ENCODE measurements at places on chromosomes 12 and 14.

DNA sequence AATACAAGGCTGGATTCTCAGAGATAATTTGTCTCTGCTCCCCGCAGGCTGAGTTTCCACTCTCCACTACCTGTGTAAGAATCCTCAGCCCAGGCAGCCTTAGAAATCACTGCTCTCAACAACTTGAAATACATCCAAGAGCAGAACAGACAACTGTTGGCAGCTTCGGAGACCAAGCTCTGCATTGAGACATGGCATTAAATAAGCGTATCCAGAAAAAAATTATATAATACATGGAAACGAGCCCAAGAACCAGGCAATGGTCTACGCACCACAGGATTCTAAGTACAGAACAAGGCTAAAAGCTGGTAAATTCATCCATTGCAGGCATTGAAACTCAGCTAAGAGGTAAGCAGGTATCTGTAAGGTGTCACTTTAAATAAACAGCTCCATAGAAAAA, 165.5 kb upstream of the DIO3 start:
- no peak for DNase-seq

DNA sequence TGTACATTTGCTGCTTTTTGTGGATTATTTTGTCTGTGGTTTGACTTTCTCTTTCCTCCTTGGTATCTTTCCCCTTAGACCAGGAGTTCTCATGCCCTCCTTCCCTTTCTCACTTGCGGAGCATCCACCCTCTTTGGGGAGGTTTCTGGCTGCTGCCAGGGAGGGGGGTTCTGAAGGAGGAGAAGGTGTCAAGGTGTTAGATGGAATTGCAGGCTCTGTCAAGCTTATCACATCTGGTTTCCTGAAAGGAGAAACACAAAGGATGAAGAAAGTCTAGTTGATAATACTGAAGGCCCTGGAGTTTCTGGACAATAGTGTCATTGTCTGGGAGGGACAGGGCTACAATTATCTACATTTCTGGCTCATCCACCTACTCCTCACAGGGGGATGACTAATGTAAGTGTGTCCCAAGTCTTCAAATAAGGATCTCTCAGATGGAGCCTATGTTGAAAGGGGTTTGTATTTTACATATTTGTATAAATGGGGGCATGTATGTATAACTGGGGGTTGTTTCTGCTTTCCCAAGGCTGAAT, 217.3 kb upstream of the CCDC196 start:
- no peak for DNase-seq

- no peak for DNase-seq
These were observed 20.9 kb downstream of the RNASE9 start for GRCh38 chr14:20539906-20540305.

DNA sequence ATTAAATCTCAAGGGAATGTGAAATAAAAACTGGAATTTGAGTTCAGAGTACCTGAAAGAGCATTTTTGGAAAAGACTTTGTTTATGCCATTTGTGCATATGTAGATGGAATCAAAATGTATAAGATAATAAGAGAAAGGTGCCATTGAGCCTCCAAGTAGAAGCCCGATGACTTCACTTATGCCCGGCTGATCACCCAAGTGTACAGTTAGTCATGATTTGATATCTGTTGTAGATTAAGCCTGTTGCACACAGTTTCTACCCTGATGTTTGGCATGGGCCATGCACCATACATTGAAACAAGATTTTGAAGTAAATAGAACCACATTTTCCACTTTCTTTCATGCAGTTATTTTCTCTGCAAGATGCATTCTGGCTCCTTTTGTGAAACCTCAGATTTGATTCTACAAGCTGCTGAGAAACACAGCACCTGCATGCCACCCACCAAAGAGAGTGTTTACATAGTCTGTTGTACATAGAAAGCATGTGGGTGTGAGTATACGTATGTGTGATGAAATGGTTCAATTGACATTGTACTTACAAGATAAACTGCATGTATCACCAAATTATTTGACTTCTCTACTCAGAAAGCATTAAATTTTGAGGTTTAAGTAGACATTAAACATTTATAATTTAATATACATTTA, 772.5 kb downstream of the DIO2 start:
- DNase-seq, result no peak

DNA sequence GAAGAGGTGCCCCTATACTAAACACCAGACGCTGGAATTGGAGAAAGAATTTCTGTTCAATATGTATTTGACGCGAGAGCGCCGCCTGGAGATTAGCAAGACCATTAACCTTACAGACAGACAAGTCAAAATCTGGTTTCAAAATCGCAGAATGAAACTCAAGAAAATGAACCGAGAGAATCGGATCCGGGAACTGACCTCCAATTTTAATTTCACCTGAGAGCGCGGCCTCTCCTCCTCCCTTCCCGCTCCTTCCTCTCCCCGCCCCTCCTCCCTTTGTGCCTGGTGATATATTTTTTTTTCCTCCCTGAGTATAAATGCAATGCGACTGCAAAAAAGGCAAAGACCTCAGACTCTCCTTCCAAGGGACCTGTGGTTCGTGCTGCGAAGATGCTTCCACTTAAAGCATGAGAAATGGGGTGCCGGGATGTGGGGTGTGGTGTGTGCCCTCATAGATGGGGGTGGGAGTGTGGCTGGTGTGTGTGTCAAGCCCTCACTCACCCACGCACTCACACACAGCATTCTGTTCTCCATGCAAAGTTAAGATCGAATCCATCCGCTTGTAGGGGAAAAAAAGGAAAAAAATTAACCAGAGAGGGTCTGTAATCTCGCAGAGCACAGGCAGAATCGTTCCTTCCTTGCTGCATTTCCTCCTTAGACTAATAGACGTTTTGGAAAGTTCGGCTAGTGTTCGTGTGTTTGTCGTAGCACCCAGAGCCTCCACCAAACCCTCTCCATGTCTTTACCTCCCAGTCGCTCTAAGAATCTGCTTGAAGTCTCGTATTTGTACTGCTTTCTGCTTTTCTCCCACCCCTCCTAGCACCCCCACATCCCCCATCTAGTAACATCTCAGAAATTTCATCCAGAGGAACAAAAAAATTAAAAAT, 4.5 kb downstream of the HOXC10 start:
- DNase-seq, result peak; percentile 94

DNA sequence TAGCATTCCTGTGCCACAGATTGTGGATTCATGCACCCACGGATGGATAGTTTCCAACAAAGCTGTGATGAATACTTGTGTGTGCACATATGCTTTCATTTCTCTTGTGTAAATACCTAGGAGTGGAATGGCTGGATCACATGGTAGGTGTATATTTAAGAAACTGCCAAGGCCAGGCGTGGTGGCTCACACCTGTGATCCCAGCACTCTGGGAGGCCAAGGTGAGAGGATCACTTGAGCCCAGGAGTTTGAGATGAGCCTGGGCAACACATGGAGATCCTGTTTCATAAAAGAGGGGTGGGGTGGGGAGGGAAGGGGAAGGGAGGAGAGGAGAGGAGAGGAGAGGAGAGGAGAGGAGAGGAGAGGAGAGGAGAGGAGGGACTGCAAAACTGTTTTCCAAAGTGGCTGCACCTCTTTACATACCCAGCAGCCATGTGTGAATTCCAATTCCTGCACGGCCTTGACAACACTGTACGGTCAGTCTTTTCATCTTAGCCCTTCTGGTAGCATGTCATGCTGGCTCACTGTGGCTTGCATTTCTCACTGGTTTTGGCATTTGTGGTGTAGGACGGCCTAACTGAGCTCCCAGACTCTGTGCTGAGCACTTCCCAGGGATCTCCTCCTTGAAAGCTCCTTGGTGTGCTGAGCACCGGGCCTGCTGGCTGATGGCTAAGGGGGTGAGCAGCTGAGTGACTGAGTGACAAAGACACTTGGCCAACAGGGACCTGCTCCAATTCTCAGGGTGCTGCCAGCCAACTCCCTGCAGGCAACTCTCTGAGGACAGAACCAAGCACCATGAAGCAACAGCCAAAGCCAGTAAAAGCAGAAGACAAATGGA, 27.9 kb downstream of the SYNE3 start:
- no peak for DNase-seq

GRCh38 chr12:123488539-123489230, 30.7 kb downstream of the SNRNP35 start:
- DNase-seq, result no peak

DNA sequence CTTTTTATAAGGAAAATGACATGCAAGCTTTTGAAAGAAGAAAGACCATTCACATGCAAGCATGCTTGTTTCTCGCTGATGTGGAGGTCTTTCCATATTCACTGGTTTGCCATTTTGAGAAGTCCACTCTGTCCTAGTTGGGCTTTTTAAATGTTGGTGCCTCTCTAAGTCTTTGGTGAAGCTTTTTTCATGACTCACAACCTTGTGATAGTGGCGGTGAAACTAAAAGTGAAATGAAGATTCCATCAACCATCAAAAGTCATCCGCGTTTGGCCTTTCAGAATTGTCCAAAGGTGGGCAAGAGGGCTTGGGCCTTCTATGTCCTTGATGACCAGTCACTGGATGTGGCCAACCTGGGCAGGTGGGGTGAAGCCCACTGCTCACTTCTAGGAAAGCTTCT, 4.3 kb downstream of the LRRC74A start:
- no peak for DNase-seq

DNA sequence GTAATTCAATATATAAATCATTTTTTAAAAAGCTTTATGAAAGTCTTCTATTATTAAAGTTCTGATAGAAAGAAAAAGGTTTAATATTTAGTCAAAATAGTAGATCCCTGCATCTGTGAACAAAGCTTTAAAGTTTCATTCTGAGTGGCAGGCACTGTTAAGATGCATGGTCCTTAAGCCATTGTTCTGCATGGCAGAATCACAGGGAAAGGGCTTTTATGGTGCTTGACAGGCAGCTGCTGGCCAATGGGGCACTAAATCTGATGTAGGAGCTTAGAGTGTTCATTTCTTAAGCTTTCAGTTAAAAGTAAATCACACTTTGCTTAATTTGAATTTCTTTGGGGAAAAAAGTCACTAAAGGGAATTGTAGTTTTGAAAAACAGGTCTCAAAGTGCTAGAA, 148.2 kb downstream of the PLEKHA5 start:
- DNase-seq, result no peak

GRCh38 chr12:24889411-24889810, 59.5 kb downstream of the BCAT1 start:
- no peak for DNase-seq

- no peak for DNase-seq
These were observed 12.3 kb upstream of the KRT73 start for GRCh38 chr12:52630599-52631200.

- no peak for DNase-seq
These were observed 2.1 kb downstream of the RNASE13 start for GRCh38 chr14:21032326-21033132.

GRCh38 chr12:111174251-111174960, 194.5 kb downstream of the PHETA1 start:
- DNase-seq, result peak; percentile 43

GRCh38 chr12:116599285-116600136, 40.3 kb downstream of the MAP1LC3B2 start:
- DNase-seq, result peak; percentile 83

DNA sequence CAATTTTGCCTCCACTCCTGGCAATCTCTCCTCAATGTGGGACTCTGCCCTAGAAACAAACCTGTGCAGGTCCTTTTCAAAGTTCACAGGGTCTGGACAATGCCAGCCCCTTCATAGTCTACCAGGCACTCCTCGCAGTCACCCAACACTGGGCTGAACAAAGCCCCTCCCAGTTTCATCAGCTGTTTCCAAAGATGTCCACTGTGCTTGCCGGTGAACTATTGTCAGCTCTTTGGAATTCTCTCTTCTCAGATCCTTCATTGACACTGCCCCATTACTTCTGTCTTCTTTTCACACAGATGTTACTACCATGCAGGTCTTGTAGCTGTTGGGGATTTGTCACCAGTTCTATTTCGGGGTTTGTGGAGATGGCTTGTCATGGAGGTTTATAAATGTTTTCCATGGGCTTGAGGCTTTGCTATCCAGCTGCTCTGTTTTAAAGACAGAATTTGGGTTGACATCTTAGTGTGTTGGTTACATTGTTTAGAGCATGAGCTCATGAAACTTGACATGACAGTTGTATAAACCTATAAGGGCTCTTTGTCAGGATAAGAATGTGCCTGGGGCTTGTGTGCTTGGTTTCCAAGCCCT, 77.3 kb upstream of the DHRS4 start:
- no peak for DNase-seq

- peak; percentile 77 for DNase-seq
These were observed at the start of gene GCN1 for GRCh38 chr12:120194534-120195395. Gene GCN1 (minus strand): TSS chr12:120194715. CDS start chr12:120194697, 18 bp downstream.

- no peak for DNase-seq
These were observed 452.4 kb downstream of the RAD51B start for GRCh38 chr14:68271913-68272391.

- no peak for DNase-seq
These were observed 60.2 kb downstream of the LGR5 start for GRCh38 chr12:71499834-71500233.

DNA sequence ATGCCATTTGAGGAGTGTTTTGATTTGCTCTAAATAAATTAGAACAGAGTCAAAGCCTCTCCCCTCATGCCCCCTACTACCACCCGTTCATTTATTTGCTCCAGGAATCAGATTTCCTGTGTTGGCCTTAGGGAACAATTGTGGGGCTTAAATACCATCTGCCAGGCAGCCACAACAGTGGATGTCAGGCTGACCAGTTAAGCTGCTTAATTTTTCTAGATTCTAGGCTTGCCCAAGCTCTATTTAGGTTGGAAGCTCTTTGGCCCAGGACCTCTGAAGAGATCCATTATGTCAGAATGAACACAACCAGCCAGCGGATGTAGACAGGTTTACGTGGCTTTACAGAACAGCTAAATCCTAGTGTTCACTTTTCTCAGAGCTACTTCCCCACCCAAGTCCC, 1.0 kb upstream of the TIMELESS start:
- DNase-seq, result no peak

GRCh38 chr14:67166450-67166853, 22.8 kb upstream of the GARIN2 start:
- peak; percentile 68 for DNase-seq

- DNase-seq, result no peak
These were observed at the start of gene CCDC198 for GRCh38 chr14:57493467-57494181. Gene CCDC198 (minus strand): TSS chr14:57493857. CDS start chr14:57493715, 142 bp downstream.

- DNase-seq, result no peak
These were observed 434.0 kb upstream of the RGS6 start for GRCh38 chr14:71498212-71498611.

GRCh38 chr12:90770861-90771260, 184.1 kb downstream of the CCER1 start:
- DNase-seq, result no peak

DNA sequence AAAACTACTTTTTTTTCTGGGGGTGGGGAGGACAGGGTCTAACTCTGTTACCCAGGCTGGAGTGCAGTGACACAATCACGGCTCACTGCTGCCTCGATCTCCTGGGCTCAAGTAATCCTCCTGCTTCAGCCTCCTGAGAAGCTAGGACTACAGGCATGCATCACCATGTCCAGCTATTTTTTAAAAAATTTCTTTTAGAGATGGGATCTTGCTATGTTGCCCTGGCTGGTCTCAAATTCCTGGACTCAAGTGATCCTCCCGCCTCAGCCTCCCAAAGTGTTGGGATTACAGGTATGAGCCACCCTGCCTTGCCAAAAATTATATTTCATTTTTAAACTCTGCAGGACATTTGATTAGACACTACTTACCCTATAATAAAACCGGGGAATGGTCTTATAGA, 5.5 kb downstream of the PPP2R3C start:
- DNase-seq, result no peak
